ENCODE measurements at places on chromosomes 11 and 22.

GRCh38 chr22:50732681-50733080 is 5.3 kb upstream of the ACR start:
- DNase-seq = no peak

DNA sequence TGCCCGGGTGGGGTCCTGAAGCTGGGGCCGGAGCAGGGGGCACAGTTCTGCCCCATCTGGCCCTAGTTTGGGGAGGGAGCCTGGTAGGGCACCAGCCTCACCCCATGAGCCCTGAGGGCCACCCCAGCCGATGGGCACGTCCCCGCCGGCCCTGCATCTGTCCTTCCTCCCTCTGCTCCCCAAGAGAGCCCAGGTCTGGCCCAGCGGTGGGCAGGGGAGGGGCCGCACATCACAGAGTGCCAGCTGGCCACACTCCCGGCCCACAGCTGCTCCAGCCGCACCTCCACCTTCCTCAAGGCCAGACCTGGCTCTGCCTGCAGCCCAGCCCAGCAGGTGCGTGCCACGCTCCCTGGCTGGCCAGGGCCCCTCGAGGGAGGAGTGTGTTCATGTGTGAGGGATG is 21.6 kb downstream of the BRSK2 start:
- DNase-seq = no peak

DNA sequence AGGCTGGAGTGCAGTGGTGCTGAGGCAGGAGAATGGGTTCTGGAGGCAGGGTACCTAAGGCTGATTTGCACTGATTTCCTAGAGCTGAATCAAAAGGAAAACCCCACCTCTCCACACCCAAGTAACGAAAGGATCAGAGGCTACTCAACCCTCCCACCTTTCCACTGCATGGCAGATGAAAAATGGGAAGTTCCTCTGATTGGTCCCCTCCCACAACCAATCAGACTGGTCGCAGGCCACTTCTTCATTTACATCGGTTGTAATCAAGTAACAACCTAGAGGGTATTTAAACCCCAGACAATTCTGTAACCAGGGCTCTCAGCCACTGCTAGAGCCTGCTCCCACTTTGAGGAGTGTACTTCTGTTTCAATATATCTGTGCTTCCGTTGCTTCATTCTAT is 18.6 kb upstream of the PARVB start:
- no peak for DNase-seq

DNA sequence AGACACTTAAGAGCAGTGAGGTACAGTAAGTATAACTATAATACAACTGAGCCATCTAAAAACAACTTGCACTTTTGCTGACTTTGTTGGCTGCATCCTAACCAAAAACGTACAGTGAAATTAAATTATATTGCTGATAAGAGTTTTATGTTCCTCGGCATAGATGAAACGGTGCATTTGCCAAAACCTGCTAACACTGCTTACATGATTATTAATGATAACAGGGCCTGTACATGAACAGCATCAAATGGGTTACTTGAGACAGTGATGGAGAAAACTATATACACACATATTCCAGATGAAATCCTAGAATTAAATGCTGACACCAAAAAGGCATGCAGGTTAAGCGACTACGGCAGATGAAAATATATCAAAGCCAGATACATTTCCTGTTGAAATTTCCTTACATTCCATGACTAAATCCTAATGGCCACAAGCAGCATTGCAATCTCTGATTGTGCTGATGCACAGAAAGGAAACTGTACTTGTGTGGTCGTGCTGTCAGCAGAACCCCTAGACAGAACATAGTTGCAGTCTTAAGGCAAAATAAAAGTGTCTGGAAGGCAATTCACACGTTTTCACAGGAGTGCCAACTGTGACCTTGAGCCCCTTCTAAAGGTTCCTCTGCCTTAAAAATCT is 143.9 kb downstream of the CADM1 start:
- no peak for DNase-seq

DNA sequence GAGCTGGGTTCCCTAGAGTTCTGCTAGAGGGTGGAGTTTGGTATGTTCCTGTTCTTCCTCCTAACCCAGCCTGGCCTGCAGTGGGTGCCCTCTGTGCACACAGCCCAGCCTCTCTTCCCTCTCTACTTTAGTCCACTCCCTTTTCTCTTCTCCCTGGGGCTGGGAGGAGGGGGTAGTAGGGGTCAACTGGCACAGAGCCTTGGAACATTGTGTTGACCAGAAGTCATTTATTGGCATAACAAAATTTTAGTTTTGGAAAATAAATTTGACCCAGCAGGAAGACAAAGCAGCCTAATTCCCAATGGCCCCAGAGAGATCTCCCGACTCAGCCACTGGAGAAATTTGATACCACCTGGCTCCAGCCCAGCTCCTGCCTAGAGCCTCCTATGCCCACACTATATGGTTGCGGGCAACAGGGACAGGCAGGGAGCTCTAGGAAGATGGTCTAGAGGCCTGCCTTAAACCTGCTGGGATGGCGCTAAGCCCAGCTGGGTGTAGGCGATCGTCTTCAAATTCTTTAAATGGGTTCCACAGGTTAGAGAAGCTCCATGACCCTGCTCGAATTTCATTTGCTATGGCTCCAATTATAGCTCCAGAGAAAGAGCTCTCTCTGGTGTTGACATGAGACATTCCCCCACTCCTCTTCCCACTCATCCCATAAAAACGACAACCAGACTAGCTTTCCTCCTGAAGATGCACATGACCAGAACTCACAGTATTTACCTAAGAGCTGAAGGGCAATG is 9.9 kb downstream of the PCSK7 start:
- no peak for DNase-seq

GRCh38 chr11:70067036-70067435 is 11.1 kb upstream of the ANO1 start:
- no peak for DNase-seq

DNA sequence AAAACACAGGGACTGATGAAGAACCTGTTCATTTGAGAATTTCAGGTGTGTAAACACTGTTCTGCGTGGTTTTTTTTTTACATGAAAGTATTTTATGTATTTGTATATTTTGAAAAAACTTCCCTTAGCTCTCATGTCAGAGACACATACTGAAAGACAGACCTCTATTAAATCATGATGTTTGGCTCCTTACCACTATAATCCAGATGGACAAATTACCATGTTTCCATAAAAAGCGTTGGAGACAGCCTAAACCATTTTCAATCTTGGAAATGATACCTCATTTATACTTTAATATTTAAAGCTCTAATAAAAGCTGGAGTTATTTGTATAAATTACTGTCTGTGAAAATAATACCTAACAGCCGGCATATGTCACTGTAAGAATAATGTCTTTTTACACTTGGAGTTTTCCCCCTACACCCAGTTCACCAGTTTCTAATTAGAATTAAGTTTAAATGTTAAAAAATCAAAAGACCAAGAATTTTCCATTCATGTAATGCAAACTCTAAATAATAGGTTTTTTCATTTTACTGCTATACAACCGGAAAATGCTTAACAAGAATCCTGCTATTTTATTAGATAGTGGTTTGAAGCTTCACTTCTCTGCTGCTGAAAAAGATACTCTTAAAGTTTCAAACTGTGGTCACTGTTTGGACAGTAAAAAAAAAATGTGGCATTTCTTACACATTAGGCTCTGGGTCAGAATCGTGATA is 30.8 kb downstream of the APLP2 start:
- no peak for DNase-seq

DNA sequence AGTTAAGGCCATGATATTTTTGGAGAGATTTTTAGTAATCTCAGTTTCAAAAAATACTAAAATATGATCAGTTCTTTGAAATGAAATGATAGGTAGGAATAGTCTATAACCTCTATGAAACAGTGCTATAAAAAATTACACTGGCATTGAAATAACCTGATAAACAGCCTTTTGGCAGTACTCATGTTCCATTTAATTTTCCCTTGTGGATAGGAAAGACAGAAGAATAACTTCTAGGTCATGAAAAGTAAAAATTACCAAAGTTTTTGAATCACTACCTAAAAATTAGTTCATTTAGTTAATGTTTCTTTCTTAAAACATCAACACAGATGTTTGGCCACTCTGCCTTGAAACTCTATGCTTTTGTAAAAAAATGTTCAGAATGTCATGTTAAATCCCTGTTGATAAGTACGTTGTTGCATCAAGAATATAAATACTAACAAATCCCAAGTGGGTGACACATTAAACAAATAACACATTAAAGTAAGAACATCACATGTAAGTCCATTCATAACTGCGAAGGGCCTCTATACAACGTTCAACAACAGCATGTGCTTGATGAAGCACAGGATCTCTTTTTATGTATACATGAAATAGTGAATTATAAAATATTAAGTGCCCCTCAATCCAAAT is 290.2 kb downstream of the SWAP70 start:
- no peak for DNase-seq

DNA sequence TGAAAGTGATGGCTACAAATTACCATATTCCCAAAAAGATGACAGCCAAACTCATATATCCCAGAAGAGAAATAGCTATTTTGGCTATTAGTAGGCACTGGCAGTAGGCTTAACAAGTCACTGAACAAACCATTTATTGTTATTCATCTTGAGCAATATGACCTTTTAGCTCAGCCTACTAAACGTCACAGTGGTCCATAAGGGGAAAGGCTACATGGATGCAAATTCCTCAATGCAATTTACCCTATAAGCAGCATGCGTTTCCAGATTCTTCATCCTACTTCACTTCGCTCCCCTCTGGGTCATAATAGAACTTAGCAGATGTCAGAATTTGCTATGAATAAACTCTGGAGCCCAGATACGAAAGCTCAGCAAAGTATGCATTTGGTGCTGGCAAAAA is 114.0 kb downstream of the SIK3 start:
- no peak for DNase-seq

DNA sequence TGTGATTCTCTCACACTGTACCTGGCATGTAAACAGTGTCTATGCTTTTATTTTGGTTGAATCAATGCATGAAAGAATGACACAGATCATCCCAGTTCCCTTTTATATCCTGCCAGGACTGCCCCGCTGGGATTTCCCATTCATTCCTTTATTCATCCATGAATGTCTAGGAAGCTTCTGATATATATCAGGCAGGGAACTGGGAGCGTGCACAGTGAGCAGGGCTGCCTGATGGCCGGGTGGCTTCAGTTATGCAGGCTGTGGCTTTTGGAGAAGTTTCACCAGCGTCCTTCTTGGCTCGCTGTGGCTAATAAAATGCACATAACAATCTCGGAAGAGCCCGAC is 789.0 kb downstream of the TBC1D22A start:
- no peak for DNase-seq

- no peak for DNase-seq
Observed at GRCh38 chr11:128695539-128696221, 1.8 kb downstream of the FLI1 start.

DNA sequence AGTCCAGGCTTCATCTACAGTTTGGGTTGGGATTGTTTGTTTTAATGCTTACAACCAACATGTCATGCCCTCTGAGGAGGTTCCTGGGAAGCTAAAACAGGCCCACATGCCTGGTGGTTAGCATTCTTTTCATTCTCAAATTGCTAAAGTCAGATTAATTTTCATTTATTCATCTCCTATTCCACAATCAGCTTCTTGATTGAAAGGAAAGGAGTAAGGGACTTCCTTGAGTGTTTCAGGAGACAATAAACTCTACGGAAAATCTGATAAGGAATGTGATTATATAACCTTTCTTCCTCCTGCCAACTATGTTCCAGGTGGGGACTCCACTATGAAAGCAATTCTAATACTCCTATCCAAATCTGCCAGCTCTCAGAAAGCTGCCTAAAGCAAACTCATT is 30.8 kb downstream of the MRTFA start:
- DNase-seq = no peak

GRCh38 chr22:30246814-30247376 is 336 bp upstream of the LIF start:
- DNase-seq = no peak

DNA sequence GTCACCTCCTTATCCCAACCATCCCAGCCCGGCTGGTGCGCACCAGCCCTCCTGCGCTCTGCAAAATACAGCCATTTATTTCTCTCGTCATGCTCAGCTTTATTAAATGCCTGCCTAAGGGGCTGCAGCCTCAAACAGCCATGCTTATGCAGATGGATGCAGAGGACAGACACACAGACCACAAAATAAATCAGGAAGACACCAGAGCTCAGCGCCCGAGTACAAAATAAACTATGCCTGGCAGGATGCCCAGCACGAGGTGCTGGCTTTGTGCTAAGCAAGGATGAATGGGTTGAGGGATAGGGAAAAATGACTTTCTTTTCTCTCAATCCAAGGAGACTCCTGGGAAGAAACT is 70.5 kb downstream of the RPUSD4 start:
- DNase-seq = no peak

- no peak for DNase-seq
Observed at GRCh38 chr22:38881464-38881871, 9.5 kb upstream of the CBX6 start.

DNA sequence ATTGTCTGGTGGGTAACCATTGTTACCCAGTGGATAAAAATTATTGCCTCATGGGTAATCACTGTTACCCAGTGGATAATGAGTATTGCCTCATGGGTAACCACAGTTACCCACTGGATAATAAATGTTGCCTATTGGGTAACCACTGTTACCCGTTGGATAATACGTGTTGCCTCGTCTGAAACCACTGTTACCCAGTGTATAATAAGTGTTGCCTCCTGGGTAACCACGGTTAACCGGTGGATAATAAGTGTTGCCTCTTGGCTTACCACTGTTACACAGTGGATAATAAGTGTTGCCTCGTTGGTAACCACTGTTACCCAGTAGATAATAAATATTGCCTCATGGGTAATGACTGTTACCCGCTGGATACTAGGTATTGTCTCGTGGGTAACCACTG is 20.9 kb upstream of the NXPE4 start:
- no peak for DNase-seq

- DNase-seq = no peak
Observed at GRCh38 chr22:25775531-25775930, 33.5 kb downstream of the MYO18B start.

Data from cortex of kidney (tissue), 1 donor.